ENCODE measurements at places on chromosomes 12 and 14.

GRCh38 chr14:102295270-102295669 is 9.7 kb downstream of the MOK start:
- DNase-seq, result no peak

GRCh38 chr14:89349171-89350008 is 67.6 kb downstream of the FOXN3 start:
- peak; percentile 98 for DNase-seq

DNA sequence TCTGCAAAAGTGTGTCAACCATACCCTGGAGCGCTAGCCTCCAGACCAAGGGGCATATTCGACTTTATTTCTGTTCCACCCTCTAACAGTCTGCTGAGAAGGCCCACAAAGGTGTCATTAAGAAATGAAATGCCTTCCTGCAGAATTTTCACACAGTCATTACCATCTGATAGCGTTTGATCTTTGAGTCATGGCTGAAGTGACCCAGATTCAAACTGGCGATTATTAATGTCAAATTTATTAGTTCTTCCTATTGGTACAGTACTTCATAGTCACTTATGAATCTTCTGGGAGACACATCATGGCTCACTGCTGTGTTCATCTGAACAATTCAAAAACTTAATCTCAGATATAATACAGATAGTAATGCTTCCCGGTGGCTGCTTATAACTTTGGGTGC is 13.2 kb downstream of the PRICKLE1 start:
- DNase-seq, result no peak

DNA sequence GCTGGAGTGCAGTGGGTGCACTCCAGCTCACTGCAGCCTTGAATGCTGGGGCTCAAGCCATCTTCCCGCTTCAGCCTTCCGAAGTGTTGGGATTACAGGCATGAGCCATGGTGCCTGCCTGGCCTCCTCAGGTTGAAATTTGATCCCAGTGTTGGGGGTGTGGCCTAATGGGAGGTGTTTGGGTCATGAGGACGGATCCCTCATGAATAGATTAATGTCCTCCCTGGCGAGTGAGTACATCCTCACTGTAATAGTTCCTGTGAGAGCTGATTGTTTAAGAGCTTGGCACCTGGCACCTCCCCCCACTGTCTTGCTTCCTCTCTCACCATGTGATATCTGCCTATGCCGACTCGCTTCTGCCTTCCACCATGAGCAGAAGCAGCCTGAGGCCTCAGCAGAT is 84.7 kb downstream of the TSPAN9 start:
- no peak for DNase-seq

DNA sequence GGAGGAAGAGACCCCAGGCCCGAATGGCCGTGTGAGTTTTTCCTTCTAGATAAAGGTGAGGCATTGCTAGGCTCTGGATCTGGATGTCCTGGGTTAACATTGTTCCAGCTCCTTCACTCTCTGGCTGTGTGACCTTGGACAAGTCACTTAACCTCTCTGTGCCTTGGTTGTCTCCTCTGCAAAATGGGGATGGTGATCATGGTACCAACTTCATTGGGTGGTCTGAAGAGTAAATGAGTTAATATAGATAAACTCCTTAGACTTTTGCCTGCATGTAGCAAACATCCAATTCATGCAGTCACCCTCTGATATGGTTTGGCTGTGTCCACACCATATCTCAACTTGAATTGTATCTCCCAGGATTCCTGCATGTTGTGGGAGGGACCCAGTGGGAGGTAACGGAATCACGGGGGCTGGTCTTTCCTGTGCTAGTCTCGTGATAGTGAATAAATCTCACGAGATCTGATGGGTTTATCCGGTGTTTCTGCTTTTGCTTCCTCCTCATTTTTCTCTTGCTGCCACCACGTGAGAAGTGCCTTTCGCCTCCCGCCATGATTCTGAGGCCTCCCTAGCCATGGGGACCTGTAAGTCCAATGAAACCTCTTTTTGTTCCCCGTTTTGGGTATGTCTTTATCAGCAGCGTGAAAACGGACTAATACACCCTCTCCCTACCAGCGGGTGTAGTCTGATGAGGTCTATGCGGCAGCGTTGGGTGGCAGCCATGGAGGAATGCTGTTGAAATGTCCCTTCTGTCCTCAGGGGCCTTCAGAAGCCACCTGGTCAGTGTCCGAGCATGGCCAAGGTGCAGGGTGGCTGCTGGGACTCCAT is 256.1 kb downstream of the GLT1D1 start:
- DNase-seq, result no peak

DNA sequence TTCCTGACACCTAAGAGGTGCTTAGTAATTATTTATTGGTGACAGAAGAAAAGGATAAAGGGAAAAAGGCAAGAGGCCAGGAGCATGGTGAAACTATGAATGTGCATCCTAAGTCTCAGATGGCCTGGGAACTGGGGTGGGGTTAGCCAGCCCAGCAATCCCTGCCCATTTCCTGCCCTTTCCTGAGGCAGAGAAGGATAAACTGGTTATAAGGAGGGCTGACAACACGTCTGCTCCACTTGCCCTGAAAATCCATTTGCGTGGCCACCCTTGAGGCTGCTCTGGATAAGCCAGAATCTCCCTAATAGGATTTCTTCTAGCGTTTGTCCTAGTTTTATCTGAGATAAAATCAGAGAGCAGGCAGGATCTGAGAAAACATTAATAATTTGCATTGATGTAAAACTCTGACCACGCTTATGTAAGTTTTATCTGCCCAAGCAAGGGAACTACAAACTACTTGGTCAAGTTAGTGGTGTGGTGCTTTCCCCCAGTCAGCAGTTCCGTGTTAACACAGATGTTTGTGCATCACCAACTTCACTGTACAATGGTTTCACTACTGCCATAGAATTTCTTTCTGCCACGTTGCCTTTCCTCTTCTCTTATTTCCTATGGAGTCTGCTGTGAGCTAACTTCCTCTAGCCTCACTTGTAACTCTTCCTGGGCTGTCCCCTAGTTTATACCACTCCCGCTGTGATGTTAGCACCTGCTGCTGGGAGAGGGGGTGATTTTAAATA is 392.7 kb downstream of the RPS29 start:
- DNase-seq, result no peak

DNA sequence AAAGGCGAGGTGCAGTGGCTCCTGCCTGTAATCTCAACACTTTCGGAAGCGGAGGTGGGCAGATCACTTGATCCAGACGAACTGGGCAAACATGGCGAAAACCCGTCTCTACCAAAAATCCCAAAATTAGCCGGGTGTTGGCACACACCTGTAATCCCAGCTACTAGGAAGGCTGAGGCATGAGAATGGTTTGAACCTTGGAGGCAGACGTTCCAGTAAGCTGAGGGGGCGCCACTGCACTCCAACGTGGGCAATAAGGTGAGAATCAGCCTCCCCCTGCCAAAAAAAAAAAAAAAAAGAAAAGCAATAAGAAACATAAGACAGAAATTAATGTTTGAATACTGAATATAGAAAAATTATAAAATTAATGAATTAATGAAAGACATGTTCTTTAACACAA is 928.7 kb downstream of the LRFN5 start:
- DNase-seq, result no peak

DNA sequence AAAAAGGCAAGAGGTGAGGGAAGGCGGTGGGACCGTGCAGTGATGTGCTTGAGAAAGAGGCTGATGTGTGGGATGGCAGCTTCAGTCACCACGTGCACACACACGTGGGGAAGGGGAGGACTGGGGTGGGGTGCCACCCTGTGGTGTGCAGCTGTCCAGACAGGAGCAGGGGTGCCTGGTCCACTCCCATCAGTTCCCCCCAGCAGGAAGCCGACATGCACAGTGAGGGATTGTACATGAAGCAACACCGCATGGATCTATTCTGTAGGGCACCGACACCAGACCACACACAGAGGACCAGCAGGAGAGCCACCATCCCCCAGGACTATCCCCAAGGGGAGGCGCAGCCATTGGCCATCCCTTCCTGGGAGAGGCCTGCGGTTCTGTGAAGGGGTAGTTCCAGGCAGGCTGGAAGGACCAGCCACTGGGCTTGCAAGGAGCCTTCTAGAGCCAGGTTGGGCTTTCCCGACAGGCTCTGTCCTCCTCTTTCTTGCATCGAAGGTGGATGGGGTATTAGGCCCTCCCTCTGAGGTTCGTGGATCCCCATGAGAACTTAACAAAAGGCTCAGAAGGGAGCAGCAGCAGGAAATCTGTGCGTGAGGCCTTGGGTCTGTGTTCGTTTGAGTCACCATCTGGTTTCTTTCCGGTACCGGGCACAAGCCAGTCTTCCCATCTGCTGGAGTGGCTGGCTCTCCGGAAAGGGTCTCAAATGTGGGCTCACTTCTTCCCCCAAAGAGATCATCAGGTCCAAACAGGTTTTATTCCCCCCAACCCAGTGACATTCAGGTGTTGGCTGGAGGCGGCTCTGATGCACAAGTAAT is 59.8 kb downstream of the PLEKHG3 start:
- DNase-seq, result no peak

DNA sequence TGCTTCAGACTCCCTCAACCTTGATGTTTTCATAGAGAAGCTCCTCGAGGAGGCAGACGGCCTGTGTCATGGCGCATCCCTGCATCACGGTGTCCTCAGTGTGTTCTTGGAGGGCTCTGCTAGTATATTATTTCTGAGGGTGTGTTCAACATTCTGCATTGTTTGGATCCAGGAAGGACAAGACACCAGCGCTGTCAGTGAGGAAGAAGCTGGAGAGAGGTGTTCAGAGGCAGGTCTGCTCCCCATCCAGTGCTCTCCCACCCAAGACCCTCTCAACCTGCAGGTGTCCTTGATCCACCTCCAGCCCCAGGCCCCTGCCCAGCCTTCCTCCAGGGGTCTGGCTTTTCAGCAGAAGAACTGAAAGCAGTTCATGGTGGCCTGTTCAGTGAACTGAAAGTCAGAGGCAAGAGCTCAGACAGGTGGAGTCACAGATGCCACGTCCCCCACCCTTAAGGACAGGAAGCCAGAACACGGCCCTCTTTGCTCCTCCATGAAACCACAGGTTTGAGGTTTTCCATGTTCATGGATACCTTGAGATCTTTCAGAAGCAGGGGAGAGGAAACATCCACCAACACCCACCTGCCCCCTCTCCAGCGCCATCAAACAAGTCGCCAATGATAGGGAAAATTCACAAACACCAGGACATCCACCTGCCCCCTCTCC is 37.4 kb downstream of the DIO3 start:
- DNase-seq, result no peak

GRCh38 chr12:107449891-107450290 is 235.7 kb upstream of the PWP1 start:
- DNase-seq, result no peak

Data from NCI-H1105 treated with DMSO at 0.1 percent for 48 hours (cell line).